ENCODE measurements at places on chromosomes 6 and 20.

DNA sequence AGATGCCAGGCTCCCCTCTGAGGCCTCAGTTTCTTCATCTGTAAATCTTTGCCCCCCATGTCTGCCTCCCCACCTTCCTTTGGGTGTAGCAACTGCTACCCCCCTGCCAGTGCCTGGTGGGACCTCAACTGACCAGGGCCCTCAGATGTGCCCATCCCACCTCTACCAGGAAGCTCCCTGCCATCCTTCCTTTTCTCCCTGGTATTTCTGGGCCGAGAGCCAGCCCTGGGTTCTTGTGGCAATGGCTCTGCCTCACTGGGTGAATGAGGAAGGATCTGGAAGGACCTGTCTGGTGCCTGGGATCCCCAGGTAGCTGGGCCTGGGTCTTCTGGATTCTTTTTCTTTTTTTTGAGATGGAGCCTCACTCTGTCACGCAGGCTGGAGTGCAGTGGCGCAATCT is 141.1 kb upstream of the RNF24 start:
- DNase-seq, result no peak

GRCh38 chr6:152575161-152575560 is 62.0 kb downstream of the SYNE1 start:
- no peak for DNase-seq

- no peak for DNase-seq
These were observed 41.2 kb downstream of the TMEM14A start for GRCh38 chr6:52712136-52712535.

DNA sequence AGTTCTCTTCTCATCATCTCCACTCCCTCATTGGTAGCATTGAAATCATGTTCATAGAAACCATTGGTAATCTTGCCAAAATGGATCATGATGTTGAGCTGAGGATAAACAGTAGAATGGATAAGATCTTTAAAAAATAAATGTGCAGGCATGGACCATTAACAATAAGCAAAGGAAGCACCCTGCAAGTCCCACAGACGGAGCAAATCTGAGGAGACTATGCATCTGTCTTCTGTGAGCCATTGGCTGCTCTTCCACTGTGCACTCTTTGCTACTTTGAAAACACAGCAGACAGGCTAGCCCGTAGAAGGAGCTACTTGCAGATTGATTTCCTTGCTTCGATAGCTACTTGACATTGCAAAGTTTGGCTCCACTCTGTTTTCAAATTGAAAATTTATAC is 535.0 kb downstream of the PKHD1 start:
- no peak for DNase-seq

DNA sequence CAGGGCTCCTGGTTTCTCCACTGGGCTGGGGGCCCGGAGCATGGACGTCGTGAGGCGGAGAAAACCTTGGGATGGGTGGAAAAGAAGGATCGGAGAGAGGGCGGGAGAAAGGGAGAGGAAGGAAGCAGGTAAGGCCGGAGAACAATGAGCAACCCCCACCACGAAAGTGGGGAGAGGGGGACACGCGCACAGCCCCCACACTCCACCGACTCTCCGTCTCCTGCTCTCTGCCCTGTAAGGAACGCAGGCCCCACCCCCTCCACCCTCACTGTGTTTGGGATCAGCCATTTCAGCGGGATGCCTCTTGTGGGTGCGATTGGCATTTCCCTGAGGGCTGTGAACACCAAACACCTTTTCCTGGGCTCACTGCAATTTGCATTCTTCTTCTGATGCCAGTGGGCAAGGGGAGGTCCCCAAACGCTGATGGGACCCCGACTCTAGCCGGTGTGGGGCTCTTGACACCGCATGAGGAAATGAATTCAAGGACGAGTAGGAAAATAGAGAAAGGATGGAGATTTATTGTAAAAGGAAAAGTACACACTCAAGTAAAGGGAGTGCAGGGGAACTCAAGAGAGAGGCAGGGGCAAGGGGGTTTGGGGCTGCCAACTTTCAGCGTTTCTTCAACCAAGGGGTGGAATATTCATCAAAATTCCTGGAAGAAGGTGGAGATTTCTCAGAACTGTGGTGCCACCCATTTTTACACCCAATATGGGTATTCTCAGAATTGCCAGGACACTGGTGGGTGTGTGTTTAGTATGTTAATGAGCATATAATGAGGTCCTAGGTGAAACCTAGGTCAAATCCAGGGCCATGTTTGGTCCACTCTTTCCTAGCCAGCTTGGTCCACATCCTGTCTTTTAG is 13.1 kb upstream of the RAET1L start:
- DNase-seq, result no peak

DNA sequence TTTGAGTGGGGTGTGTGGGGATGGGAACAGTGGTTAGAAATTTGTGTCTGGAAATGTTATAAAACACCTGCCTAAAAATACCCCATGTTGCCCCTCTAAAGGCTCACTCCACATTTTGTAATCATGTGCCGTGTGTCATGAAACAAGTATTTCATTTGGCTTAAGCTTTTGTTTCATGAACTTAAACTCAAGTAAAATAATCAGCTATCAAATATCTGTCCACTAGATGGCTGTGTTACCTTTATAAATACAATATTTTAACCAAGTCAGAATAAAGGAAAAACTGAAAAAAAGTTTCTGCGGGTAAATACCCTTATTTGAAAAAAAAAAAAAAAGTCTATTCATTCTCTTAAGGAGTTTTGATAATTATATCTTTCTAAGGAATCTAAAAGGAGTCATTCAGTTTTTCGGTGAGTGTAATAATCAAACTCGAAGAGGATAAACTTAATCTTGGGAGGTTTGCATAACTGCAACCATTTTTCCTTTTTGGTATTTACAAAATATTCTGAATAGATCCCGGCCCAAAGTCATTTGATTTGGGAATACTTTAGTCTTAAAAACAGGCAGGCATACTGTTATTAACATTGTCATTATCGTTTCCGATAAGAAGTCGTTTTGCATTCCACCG is 29.9 kb upstream of the MTRF1L start:
- DNase-seq, result peak; percentile 34

DNA sequence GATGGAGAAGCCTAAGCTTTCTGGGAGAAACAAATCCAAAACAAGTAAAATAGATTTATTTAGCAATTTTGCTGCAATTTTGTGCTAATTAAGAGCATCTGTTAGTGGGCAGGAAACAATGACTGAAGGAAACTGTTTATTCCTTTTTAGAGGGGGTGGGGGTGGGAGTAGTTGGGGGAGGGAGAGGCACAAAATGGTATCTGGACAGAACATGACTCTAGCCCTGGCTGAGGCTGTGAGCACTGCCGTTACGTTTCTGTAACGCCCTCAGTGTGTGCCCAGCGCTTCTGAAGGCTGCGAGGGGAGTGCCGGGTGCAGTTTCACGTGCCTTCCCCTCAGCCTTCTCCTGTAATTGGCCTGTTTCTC is 28.8 kb downstream of the METTL24 start:
- DNase-seq, result no peak

DNA sequence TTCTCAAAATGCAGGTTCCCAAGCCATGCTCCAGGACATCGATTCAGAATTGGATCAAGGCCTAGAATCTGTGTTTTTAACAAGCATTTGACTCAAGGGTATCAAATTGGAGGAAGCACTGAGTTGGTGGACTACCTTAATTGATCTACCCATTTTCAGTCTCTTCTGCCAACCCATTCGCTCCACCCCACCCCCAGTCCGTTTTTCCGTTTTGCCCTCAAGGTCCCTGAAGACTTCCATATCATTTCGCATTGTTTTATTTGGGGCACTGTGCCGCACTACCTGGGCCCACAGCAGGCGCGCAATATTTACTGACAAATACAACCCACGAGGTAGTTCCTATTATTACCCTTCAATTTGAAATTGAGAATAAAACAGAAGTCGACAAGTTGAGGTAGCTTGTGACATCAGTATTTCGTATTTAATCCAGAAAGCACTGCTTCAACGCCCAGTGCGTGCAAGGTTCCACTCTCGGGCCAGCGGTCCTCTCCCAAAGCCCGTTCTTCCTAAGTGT is 557 bp upstream of the DHX35 start:
- no peak for DNase-seq

DNA sequence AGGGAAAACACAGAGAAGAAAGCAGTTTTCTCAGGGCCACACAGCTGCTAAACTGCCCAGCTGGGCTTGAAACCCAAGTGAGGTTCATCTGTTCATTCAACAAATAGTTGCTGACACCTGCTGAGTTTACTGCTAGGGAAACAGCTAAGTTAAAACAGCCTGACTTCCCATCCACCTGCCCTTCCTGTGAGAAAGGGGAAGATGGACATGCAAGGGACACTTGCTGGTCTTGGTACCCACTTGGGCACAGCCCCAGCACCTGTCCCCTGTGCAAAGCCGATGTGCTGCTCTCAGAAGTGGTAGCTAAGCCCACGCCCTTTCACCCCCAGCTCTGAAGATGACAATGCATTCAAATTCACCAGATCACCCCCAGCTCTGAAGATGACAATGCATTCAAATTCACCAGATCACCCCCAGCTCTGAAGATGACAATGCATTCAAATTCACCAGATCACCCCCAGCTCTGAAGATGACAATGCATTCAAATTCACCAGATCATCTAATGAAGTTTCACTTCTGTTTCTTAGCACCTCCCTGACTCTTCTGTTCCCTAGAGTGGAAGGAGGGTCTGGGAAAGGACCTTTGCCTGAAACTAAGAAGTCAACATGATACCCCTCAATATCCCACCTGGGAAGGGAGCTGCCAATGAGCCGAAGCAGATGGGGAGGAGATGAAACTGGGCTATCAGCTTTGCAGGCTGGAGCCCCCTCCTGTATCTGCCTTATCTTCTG is 46.0 kb upstream of the TOP1 start:
- DNase-seq, result no peak

DNA sequence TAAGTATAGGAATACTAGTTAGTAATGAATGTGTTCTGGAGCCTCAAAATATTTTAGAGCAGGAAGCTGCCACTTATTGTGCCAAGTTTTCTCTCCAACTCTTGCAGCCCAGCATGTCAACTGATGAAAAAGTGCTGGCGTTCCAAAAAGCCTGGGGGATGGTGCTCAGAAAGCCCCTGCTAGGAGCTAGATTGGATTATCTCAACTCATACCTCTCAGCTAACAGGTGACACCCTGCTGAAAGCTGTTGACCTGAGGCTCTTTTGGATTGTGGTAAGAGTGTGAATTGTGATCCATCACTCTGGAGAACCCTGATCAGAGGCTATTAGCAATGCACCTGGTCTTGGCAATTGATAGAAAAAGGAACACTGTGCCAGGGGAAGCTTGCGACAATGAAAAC is 580.4 kb downstream of the EYS start:
- DNase-seq, result peak; percentile 68

GRCh38 chr6:130424710-130425109 is 58.9 kb downstream of the TMEM200A start:
- no peak for DNase-seq

GRCh38 chr6:157823001-157823527 is at the start of gene SNX9:
TSS of gene SNX9 (plus strand) at chr6:157823246. CDS start at chr6:157823435, 189 bp downstream.
- peak; percentile 76 for DNase-seq

DNA sequence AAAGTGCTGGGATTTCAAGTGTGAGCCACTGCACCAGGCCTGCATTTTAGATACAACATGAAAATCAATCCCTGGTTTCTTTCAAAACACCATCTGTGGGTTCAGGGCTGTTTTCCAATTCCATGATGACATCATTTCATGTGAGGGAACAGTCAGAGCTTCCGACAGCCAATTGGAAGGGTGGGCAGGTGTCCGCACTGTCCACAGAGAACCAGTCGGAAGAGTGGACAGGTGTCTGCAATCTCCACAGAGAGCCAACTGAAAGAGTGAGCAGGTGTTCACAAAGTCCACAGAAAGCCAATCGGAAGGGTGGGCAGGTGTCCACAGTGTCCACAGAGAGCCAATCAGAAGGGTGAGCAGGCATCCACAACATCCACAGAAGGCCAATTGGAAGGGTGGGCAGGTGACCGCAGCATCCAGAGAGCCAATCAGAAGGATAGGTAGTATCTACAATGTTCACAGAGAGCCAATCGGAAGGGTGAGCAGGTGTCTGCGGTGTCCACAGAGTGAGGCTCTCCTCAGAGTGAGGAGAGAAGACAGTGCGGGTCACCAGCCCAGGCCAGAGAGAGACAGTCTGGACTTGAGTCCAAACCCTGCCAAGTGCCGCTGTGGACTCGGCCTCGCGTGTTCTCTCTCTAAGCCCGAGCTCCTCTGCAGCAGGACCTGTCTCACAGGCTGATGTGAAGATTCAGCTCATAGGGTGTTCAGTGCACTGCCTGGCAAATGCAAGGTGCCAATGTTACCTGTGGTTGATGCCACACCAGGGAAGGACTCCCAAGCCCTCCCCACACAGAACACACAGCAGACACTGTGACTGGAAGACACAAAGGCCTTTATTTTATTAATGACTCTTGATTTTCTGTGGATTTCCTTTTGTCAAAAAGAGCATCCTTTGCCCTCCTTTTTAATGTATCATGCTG is 57.3 kb downstream of the DLL1 start:
- DNase-seq, result peak; percentile 84

DNA sequence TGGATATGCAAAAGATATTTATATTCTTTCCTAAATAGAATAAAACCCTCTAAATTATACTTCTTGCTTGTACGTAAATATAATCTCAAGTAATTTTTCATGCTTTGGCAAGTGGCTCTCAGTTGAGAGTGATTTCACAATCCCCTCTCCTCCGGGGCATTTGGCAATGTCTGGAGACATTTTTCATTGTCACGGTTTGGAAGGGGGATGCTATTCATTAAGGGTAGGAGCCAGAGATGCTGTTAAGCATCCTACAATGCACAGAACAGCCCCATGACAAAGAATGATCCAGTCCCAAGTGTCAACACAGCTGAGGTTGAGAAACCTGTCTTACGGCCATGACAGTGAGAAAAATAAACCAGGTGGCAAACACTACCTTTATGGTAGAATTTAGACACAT is 75.7 kb downstream of the AGPAT4 start:
- DNase-seq, result no peak

DNA sequence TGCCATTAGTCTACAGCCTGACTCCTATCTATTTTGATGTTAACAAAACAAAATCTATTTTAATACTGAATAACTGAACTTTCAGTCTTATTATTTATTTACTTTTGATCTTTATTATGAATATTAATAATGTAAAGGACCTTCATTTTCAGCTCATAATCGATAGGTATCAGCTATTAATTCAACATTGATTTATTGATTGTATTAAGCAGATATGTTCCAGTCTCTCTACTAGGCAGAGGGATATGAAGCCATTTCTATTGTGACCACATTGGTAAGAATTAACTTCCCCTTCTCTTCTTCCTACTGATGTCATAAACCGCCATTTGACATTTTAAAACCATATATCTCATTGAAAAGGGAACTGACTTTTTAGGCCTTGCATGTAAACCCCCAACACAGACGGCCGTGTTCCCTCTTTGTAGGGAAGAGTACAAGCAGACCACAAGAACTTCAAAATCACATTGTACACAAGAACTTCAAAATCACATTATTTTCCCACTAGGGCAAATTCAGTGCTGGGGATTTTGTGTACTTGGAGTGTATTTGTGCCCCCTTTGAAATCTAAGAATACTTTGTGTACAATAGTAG is 69.5 kb upstream of the FABP7 start:
- no peak for DNase-seq
